ENCODE measurements at places on chromosomes 1 and 21.

DNA sequence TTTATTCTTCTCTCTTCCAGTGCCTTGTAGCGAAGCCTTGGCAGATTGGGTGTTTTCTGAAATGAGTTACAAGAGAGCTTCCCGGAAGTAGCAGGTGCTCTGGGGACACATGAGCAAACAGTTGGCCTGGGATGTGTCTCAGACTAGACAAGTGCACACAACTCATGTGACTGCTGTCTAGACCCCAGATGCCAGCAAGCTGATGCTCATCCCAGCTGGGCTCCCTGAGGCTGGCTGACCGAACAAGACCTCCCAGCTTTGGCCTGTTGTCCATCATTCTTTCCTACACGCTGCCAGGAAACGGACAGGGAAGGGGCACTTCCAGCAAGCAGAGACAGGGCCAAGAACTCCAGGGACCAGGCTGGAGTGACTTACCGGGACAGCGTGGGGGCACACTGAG, 18.7 kb upstream of the CSF1 start:
- no peak for DNase-seq

GRCh38 chr1:30242722-30243457, 480.5 kb downstream of the MATN1 start:
- no peak for DNase-seq

DNA sequence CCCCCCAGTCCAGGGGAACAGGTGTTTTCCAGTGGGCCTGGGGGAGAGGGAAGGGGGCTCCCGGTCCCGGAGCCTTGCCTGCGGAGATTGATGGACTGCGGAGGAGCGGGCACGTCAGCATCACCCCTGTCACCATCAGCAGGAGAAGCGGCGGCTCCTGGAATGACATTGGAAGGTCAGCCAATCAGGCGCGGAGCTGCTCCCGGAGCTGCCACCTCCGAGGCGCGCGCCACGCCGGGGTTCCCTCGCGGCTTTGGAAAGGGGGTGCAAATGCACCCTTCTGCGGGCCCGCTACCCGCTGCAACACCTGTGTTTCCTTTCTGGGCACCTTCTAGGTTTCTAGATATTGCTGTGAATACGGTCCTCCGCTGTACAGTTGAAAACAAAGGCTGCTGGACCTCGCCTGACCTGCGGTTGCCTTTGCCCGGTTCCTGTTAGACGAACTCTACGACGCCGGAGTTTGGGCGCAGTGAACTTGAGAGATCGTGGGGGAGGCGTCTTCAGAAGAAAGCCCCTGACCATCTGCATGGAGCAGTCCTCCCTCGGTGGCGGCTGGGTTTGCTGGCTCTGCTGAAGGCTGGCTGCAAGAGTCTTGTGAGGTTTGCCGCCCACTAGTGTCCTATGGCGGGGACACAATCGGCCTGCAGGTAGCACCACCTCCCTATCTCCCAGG, 5.3 kb downstream of the DSCAM start:
- no peak for DNase-seq

DNA sequence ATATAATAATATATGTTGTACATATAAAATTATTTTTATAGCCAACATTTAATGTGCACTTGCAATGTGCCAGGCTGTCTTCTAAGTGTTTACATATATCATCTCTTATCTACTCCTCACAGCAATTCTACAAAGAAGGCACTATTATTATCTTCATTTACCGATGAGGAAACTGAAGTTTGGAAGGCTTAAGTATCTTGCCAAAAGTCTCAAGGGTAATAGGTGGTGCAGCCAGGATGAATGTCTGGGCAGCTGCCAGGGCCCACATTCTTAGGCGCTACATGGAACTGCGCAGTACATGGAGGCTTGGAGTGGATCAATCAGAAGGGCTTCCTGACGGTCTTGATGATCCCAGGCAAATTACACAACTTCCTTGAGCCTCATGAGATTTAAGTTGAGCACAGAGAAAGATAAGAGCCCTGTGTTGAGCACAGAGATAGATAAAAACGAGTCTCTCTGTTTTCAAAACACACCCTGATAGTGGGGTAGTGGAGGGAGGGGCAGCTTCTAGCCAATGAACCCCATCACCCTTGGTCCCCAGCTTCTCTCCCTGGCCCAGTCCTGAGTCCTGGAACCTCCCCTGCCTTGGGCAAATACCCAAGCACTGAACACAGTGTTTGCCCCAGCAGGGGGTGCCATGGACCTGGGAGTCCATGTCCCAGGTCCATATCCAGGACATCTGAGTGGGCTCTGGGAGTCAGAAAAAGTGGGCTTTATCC, 9.2 kb downstream of the POU3F1 start:
- no peak for DNase-seq

GRCh38 chr1:101723415-101723814, 273.3 kb downstream of the OLFM3 start:
- no peak for DNase-seq

DNA sequence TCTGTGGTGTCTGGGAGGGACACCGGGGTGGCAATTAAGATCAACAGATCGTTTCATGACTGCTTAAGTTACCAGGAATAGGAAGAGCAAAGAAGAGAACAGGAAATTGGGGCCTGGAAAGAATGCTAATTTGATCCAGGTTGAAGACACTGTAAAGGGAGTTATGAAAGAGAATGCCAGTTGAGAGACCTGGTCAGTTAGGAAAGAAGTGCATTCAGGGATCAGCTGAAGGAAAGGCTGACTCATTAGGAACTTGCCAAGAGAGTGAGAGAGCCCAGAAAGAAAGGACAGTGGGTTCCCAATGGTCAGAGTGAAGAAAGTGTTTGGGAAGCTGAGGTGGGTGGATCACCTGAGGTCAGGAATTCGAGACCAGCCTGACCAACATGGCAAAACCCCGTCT, 119.6 kb downstream of the UBE2U start:
- DNase-seq: no peak

DNA sequence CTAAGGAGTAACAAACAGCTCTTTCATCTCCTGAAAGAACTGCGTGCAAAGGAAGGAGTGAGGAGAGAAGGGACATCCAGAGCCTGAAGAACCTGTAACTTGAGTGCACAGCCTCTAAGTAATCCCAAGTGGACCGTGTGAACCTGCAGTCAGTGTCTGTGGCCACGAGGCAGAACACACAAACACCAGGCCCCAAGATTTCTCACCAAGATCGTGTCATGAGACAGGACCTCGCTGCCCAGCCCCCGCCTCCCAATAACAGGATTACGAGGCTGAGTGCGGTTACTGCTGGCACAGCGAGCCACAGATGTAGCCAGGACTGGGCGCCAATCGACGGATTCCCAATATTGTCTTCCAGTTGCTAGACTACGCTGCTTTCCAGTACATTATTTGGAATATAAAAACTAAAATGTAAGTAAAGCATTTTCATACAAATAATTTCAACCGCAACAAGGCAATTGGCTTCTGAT, 101.3 kb upstream of the SLC25A33 start:
- DNase-seq: no peak

DNA sequence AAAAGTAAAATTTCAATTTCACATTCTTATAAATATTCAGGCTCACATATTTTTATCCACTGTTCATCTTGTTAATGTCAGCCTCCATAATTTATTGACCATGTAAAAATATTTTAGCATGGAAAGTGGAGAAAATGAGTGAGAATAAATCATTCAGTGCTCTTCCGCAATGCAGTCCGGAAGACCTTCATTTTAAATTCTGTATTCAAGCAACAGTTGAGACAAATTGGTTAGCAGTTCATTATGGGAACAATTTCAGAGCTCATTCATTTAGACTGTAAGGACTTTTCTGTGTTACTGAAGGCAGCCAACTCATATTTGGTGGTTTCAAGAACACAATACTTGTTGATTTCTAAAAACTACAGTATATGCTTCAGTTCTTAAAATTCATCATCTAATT, 97.8 kb downstream of the TYW3 start:
- no peak for DNase-seq

DNA sequence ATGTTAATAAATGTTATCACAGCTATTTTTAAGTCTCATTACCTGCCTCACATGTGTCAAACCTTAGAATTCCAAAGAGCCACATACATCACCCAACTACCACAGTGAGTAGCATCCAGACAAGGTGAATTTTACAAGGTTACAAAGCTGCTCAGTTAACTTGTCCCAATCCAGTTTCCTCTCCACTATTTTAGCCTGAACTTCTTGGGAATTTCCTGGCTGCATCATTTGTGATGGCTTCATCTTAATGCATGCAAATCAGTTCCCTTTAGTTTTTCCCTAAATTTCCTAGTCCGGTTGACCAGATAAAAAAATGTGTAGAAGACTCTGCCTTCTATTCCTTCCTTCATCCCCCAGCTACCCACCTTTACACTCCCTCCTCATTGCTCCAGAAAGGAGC, 597 bp upstream of the TRAF3IP3 start:
- no peak for DNase-seq

DNA sequence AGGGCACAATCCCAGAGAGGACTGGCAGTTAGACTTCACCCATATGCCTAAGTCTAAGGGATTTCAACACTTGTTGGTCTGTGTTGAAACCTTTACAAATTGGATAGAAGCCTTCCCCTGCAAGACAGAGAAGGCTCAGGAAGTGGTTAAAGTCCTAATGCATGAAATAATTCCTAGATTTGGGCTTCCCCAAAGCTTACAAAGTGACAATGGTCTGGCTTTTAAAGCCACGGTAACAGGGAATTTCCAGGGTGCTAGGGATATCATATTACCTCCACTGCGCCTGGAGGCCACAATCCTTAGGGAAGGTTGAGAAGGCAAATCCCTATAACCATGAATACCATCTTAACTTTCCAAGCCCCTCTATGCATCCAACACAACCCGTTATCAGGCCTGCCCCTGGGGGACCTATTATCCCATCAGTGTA, 3.3 kb upstream of the FMO4 start:
- DNase-seq: no peak

GRCh38 chr1:222023025-222023424, 281.1 kb upstream of the DUSP10 start:
- no peak for DNase-seq
